ENCODE measurements at places on chromosomes 5 and 9.

- DNase-seq = no peak
These were observed 265.4 kb upstream of the KLF9 start for GRCh38 chr9:70679845-70680244.

DNA sequence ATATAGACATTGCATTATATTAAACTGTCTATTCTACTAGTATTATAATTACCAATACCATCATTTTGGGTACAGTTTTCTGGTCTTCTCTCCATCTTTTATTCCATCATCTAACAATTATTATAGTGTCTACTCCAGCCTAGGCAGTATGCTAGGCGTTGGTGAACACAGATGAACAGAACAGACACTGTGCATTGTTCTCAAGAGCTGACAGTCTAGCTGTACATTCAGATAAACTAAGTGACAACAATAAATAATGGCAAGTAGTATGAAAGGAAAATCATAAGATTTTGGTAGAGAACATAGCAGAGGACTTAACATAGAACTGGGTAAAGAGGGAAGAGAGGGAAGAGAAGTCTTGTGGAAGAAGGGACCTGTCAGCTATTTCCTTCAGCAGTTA lies 12.5 kb upstream of the SGCD start:
- DNase-seq = no peak

GRCh38 chr5:128539038-128539429 lies 989 bp upstream of the FBN2 start:
- no peak for DNase-seq

DNA sequence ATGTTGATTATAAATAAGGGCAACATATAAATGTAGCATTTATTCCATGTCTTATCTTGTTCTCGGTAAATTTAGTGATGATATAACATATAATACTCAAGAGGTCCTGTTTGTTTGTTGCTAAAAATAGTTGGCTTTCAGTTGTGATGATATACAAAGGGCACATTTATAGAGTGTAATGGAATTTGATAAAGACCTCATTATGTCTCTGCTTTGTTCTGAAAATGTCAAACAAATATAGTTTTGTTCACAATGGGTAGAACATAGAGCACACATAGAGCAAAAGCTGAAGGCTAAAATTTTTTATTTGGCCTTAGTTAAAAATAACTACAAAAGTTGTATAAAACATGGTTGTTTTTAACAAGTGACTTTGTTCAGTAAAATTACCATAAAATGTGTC lies 477.1 kb upstream of the SMC2 start:
- no peak for DNase-seq

- no peak for DNase-seq
These were observed 83.7 kb downstream of the PAX5 start for GRCh38 chr9:36950389-36950788.

- DNase-seq = no peak
These were observed 33.5 kb upstream of the SUB1 start for GRCh38 chr5:32551865-32552264.

DNA sequence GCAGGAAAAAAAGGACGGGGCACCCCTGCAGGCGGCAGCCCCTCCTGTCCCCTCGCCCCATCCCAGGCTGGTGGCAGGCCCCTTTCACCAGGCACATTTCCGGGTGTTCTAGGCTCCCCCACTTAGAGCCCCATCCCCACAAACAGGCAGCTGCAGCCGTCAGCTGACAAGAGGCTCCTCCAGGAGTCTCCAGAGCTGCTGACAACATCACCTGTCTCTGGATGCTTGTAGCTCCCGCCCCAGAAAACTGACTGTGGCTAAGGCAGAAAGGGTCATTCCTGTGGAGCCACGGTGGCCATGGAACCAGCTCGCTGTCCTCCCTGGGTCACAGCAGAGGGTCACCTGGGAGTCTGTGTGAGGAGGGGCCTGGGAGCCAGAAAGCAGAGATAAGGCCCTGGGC lies 50.9 kb downstream of the HMCN2 start:
- DNase-seq = no peak

DNA sequence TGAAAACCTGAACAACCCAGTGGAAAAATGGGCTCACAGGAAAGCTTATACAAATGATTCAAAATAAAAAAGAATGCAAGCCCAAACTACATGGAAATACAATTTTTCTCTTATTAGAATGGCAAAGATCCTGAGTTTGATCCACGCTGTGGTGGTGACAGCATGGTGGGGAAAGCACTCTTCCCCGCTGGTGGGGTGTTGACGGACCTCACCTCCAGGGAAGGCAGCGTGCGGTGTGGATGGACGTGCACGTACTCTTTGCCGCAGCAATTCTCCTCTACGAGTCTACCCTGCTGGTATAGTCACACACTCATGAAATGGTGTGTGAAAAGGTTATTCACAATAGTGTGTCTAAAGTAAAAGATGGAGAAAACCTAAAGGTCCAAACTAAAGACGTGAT lies 5.9 kb upstream of the ZFP62 start:
- no peak for DNase-seq

DNA sequence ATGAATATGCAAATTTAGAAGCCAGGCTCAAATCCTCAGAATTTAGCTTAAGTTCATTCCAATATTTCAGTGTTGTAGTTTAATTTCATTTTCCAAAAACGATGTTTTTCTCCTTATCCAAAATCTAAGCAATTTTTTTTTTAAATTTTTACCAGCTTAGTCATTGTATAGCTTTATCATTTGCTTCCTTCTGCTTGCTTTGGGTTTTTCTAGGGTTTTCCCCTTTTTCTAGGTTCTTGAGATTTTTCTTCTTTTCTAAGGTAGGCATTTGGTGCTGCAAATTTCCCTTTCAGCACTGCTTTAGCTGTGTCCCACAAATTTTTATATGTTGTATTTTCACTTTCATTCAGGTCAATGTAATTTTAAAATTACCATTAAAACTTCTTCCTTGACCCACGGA lies 34.4 kb upstream of the CCDC112 start:
- no peak for DNase-seq
